BJ (cell line): ENCODE measurements at places on chromosomes 11 and 22. TPM values are rescaled to one million over a fixed set of nuclear protein-coding genes. Genes with fewer than 3 reads are reported as not detected.

DNA sequence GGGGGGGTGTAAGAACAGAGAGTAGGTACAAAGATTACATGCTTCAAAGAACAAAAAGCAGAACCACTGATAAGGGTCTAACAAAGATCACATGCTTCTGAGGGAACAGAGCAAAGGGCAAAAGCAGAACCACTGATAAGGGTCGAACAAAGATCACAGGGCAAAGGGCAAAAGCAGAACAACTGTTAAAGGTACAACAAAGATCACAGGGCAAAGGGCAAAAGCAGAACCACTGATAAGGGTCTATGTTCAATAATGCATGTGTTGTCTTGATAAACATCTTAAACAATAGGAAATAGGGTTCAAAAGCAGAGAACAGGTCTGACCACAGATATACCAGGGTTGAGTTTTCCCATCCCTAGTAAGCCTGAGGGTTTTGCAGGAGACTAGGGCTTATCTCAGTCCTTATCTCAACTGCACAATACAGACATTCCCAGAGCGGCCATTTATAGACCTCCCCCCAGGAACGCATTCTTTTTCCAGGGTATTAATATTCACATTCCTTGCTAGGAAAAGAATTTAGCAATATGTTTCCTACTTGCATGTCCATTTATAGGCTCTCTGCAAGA, 81.9 kb upstream of the PGR start:
- no peak for DNase-seq

- no peak for DNase-seq
Observed at GRCh38 chr22:36879775-36880174, 19.0 kb downstream of the NCF4 start.

KRTAP5-1 gene
- not detected in 2 replicates for polyA plus RNA-seq

ALX4 gene
- 1.3 and 2.2 TPM in 2 replicates for polyA plus RNA-seq

GRCh38 chr11:5291207-5291838, 10.4 kb downstream of the OR51B4 start:
- DNase-seq: no peak

GRCh38 chr11:44319170-44319551, 9.2 kb upstream of the ALX4 start:
- no peak for DNase-seq

KRTAP5-11 gene
- polyA plus RNA-seq: not detected in 2 replicates

- DNase-seq: peak; percentile 10
Observed at GRCh38 chr11:132848336-132848735, 684.0 kb downstream of the OPCML start.

DNA sequence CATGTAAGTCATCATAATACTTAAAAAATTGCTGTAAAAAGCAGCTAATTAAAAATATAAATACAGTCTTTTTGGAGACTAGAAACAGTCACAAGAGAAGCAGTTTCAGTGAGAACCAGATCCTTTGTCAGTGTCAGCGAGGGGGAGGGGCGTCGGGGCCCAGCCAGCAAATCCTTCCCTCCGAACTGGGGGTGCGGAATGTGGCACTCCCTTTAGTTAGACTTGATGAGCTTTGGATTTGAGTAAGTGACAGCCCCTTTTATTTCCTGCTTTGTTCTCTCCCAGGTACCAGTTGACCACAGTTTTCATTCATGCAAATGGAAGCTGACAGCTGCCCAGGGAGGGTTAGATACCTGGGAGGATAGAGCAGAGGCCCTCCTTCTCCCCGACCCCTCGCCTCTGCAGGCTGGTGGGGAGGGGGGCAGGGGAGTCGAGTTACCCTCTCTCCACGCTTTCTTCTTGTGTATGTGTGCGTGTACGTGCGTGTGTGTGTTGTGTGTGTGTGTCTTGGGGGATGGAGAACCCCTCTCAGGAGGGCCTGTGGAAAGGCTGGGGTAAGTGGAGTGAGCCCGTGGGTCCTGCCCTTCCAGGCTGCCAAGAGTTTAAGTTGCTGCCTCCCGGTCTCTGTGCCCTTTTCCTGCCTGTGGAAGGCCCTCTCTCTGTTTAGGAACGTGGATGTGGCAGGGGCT, 38.3 kb downstream of the PTPRJ start:
- DNase-seq: no peak

DNA sequence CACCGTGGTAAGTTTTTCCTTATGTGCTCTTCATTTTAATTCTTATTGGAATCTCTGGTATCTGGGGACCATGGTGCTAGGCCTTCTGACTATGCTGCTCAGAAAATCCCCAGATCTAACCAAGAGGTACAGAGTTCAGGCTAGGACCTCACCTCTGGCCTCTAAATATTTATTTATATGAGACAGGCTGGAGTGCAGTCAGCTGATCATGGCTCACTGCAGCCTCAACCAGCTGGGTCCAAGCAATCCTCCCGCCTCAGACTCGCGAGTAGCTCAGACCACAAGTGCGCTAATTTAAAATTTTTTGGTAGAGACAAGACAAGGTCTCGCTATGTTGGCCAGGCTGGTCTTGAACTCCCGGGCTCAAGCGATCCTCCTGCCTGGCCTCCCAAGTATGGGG, 38.4 kb downstream of the PKNOX2 start:
- no peak for DNase-seq

VSIG2 gene
- polyA plus RNA-seq: not detected in 2 replicates

CPT1B gene
- 3.2 and 4.3 TPM in 2 replicates for polyA plus RNA-seq

DNA sequence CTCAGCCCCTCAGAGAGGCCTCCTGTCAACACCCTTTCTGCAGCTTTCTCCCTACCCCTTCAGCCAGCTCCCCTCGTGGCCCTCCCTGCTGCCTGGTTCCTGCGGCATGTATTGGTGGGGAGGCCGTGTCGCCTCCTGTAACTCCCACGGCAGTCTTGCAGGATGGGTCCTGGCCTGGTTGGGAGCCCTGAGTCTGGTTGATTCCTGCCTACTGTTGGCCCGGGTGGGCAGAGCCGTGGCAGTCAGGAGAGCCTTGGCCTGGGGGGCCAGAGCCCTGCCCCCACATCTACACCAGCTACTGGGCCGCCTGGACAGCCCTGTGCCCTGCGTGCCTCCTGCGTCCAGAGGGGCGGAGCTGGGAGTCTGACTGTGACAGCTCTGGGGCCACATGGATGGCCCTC, 30.3 kb upstream of the GRAMD4 start:
- no peak for DNase-seq
